NCI-H1092 treated with DMSO at 0.1 percent for 48 hours (cell line): ENCODE measurements at places on chromosomes 13 and 19.

DNA sequence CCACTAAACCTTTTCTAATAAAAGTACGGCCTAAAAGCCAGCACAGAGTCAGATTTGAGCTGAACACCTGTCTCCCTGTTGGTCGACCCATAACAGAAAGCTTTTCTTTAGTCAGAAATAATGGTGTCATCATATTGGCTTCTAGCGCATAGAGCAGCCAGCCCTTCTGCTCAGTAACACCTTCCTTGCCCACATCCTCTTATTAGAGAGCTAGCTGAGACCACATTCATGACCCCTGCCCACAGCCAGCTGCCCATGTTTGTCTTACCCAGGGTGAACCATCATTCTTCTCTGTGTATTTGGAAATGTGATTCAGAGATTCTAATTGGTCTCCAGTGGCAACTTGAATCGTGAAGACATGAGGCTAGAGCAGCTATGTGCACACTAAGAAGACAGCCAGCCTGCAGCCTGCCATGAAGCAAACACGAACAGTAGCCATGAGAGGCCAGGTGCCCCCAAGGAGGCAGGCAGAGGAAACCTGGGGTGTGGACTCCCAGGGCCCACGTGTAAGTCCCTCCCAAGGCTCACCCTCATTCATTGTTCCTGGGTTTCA is 82.3 kb upstream of the PDCD5 start:
- no peak for DNase-seq

GRCh38 chr19:44512326-44513298 is 12.3 kb upstream of the ZNF180 start:
- DNase-seq: peak; percentile 11

DNA sequence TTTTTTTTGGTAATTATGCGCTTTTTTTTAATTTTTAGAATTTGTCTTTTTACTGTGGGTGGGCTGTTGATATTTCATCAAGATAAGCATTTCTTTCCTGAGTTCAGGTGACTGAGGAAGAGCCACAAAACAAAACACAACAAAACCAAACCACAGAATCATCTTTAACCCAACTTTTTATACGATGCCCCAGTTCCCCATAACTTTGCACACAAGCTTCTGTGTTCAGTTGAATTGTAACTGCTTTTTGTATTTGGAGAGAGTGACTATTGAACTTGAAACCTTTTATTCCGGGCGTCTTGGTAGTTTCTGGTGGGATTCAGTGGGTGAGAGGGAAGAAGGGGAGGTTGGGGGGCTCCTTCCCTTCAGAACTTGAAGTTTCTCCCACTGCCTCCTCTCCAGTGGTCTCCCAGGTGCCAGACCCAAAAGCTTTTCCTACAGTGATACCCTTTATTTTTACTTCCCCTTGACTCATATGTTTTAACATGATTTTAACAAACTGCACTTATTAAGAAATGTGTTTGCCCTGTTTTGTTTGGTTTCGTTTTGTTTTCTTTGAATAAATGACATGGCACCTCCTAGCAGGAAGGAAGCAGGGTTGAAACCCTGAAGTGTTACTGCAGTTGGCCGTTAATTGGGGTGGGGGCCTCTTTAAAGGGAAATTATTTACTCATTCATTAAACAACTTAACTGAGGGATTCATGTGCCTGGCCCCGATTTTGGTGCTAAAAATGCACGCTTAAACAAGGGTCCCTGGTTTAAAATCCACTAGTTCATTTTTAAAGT is 2.7 kb upstream of the CCDC97 start:
- DNase-seq: no peak

GRCh38 chr19:15452111-15453047 is 2.6 kb upstream of the WIZ start:
- peak; percentile 24 for DNase-seq

GRCh38 chr13:25977671-25978070 is 74.1 kb downstream of the SHISA2 start:
- peak; percentile 18 for DNase-seq

- no peak for DNase-seq
Observed at GRCh38 chr19:51702103-51702824, 9.1 kb downstream of the SPACA6 start.

DNA sequence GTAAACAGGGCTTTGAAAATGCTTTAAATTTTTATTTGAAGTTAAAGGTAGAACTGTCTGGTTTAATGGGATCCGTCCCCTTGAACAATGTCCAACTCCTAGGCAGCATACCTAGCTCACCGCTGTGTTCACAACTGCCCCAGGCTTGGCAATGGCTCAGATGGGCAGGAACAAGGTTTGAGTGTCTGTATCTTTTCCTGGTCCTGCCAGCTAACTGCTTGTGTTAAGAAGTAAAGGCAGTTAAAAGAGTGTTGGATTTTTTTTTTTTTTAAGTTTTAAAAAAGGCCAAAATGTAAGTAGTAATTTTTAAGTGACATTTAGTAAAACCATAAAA is 66.7 kb upstream of the FNDC3A start:
- DNase-seq: no peak

DNA sequence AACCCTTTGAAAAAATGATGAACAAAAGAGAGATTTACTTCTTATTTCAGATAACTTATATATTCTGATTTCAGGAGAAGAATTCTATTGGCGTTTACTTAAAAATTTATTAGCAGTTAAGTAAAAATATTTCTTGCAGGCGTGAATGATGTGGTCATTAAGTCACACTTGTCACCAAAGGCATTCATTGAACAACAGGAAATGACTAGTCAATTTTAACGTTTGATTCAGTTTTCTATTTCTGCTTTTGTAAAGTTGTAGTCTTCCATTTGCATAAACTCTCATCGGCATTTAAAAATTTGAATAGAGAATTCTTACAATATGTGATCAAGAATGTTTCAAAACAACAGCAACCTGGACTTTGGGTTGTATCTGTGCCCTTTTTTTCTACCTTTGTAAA is 83.4 kb downstream of the GPR12 start:
- no peak for DNase-seq

- no peak for DNase-seq
Observed at GRCh38 chr19:56705939-56706338, 34.4 kb upstream of the ZNF835 start.

GRCh38 chr13:23945612-23946011 is 48.3 kb upstream of the C1QTNF9B start:
- no peak for DNase-seq

GRCh38 chr13:54486421-54487166 is 1458.0 kb downstream of the OLFM4 start:
- no peak for DNase-seq

GRCh38 chr13:63851526-63851925 is 2435.9 kb upstream of the PCDH20 start:
- no peak for DNase-seq

DNA sequence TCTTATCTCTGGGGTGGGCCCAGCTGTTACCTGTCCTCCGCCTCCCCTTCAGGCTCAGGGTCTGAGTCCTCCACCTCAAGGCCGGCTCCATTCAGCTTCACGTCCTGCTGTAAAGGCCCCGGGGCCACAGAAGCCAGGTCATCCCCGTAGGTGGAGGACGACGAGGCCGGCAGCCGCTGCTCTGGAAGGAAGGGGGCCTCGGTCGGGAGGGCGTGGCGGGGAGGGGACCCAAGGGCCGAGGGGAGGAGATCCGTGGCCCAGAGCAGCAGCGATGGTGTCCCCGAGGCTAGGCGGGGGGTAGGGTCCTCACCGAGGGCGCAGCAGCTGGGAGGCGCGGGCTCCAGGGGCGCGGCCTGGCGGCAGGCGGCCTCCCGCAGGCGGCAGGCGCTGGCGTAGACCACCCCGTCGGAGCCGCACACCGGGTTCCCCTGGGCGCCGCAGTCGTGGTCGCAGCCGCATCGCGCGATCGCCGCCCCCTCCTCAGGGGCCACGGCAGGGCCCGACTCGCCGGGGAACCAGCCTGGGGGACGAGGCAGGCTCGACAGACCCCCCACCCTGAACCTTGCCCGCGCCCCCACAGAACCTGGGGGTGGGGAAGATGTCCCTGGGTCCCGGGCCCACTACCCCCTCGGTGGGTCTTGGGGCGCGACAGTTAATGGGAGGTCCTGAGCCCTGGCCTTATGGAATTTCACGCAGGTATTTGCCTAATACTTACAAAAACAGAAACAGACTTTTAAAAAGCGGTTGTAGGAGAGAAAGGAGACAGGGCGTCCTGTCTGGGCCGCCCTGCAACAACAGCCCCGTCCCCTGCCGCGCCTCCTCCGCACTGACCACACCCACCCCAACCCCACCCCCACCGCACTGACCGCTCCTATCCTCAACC is 7.6 kb downstream of the F2RL3 start:
- DNase-seq: no peak

DNA sequence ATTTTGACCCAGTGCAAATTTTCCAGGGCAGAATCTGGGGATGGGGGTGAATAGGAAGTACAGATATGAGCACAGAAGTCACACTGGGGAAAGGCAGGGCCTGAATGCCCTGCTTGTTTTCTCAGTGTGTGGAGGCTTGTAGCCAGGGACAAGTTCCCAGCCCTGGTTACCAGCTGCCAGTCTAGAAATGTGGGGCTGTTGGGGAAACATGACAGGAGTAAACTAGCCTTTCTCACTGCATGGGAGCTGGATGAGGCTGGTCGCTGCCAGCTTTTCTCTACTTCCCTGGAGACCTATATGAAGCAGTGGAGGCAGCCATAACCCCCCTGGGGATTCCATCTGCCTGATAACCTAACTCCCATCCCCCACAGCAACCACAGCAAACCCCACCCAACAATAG is 2267.7 kb downstream of the PCDH9 start:
- DNase-seq: no peak

GRCh38 chr13:75871059-75871458 is 234.9 kb downstream of the LMO7 start:
- no peak for DNase-seq

- no peak for DNase-seq
Observed at GRCh38 chr13:19860884-19861655, 2.4 kb downstream of the ZMYM5 start.

DNA sequence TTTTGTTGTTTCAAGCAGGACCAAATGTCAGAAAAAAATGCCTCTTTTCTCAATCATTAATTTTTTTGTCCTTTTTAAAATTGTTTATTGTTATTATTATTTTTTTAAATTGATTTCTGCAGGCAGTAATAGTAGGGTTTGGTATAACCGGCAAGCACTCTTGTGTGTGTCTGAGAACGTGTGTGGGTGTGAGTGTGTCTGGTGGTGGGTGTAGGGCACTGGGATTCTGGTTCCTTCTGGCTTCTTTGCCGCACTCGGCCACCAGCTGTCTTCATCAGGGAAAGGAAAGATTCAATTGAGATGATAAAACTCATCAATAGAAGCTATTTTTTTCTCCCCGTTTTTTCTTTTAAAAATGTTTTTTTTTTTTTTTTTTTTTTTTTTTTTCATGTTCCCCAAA is 56.4 kb downstream of the IER2 start:
- no peak for DNase-seq

- DNase-seq: peak; percentile 63
Observed at GRCh38 chr19:3721131-3721886, 13.1 kb downstream of the TJP3 start.

DNA sequence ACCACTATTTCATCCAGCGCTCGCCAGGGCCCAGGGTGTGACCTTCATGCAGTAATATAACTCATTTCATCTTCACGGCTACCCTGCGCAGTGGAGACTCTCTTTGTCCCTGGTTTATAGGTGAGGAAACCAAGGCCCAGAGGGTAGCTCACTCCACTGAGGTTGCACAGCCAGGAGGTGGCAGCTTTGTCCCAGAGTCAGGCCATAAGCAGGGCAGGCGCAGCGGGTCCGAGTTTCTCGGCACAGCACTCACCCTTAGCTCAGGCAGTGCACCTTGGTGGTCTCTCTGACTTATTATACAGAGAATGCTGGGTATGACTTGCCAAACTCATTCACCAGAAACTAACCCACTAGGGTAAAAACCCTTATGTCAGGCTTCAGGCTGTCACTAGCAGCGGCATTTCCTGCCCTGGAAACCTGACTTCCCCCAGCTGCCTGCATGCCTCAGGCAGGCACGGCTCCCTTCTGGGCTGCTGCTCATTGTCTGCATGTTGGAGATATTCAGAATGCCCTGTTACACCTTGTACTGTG is 24.5 kb downstream of the PPP5C start:
- no peak for DNase-seq

DNA sequence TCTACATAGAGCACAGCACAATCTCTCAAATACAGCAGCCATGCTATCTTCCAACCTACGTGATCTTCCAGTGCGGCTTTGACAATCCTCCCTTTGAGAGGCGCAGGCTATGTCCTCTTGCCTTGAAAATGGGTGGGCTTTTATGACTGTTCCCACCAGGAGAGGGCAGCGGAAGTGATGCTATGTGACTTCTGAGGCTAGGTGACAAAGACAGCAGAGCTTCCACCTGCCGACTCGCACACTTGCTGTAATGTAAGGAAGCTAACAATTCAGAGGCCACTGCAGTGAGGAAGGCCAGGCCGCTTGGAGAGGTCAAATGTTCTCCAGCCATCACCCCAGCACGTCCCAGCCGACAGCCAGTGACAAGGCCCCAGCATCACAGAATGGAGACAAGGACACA is 65.8 kb downstream of the MRPL57 start:
- peak; percentile 48 for DNase-seq

DNA sequence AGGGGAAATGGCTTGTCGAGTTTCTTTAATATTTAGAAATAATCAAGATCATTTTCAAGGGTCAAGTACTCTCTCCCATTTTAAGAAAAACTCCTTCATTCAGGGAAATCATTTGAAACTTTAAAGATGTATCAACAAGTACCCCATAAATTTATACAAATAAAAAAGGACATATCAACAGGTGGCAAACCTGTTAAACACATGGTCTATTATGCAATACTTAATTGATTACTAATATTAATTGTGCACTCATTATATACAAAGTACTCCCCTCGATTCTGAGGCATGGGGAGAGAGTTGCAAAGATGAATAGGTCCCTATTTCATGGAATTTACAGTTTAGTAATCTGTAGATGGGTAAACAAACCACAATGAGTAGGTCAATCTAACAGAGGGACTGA is 2.1 kb upstream of the LRCH1 start:
- DNase-seq: no peak

DNA sequence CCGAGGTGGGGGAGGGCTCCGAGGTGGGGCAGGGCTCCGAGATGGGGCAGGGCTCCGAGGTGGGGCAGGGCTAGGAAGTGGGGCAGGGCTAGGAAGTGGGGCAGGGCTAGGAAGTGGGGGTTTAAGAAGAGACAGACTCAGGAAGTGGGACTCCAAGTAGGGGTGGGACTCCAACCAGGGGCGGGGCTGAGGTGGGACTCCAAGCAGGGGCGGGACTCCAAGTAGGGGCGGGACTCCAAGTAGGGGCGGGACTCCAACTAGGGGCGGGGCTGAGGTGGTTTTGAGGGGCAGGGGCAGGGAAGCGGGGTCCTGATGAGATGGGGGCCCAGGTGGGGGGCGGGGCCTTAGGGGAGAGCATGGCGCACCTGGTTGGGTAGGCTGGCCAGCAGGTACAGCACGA is 13.6 kb downstream of the CFD start:
- DNase-seq: no peak

DNA sequence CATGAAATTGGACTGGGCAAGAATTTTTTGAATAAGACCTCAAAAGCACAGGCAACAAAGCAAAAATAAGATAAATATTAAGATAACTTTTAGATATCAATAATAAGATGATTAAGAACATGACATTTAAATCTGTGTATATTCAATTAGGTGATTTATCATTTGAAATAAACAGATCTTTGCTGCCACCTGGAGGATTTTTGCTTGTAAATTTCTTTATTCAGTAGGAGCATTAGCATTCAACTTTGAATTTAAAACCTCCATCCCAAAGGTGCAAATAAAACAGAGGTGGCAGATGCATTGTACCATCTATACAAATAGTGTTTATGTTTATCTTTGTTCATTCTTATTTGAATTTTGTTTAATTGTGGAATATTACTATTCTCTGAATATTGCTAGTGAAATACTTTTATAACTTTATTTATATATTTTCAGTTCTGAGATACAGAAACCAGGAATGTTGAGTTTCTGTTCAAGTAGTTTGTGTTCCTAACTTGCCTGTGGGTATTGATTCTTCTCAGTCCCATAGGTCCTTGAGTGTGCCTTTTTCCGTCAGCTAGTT is 20.9 kb downstream of the COG6 start:
- peak; percentile 20 for DNase-seq
